GM12864 (cell line): ENCODE measurements at places on chromosomes 12 and 14.

- DNase-seq, result no peak
Observed at GRCh38 chr12:102021540-102022246, 40.1 kb downstream of the WASHC3 start.

DNA sequence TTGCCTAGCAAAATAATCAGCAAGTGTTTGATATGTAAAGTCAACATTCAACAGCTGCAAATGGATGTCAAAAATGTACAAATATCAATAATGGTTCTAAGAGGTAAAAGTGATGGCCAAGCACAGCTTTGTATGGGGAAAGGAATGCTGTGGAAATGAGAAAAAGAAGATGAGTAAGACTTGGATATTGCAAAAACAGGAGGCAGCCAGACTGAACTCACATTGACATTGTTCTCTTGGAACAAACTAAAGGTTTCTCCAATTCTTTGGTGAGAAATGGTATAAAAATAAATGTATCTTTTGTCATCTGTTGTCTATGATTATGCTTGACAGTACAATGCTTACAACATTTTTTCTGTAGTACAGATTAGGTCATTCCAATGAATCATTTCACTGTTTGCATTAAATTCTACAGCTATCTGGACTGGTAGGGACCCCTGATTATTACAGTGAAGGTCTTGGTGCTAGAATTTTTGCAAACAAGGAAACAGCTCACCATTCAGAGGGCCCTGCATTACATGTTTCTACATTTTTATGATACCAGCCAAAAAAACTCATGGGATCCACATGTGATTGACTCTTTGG, 465.7 kb downstream of the NOVA1 start:
- DNase-seq, result no peak

- DNase-seq, result no peak
Observed at GRCh38 chr14:31106768-31107167, 80.6 kb upstream of the STRN3 start.

GRCh38 chr14:70776197-70776596, 33.1 kb downstream of the MAP3K9 start:
- DNase-seq, result peak; percentile 34

DNA sequence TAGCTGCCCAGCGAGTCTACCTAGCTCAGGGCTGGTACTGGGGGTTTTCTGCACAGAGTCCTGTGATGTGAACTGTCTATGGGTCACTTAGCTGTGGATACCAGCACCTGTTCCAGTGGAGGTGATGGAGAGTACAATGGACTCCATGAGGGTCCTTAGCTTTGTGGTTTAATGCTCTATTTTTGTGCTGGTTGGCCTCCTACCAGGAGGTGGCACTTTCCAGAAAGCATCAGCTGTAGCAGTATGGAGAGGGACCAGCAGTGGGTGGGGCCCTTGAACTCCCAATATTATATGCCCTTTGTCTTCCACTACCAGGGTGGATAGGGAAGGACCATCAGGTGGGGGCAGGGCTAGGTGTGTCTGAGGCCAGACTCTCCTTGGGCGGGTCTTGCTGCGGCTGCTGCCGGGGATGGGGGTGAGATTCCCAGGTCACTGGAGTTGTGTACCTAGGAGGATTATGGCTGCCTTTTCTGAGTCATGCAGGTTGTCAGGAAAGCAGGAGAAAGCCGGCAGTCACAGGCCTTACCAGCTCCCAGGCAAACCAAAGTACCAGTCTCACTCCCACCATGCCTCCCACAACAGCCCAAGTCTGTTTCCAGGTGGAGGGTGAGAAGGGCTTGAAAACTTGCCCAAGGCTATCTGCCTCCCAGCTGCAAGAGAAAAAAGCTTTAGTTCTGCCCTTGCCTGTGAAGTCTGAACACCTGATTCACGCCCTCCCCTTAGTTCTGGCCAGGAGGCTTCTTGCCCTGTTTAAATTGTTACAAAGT, 163.0 kb upstream of the NUDT4 start:
- no peak for DNase-seq

DNA sequence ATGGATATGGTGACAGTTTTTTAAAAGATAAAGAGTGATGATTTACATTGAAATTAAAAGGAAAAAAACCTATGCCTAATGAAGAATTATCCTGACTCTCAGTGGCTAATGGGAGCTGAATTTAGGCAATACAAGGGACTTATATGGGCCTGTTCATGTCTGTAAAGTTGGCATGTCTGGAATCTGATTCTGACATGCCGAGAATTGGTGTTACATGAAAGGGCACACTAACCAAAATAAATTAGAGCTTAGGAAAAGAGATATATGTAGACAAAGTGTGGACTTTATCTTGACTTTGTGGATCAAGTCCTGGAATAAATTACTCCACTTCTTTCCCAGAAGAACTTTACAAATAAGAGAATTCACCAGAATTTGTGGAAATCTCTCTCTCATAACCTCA, 1.1 kb downstream of the TDG start:
- DNase-seq, result no peak

- no peak for DNase-seq
Observed at GRCh38 chr12:57454566-57455373, at the start of gene INHBE. Gene INHBE, plus strand, starts transcription at chr12:57455307. Its CDS starts 230 bp downstream, at chr12:57455537.

- DNase-seq, result no peak
Observed at GRCh38 chr14:100504372-100505078, 82.7 kb downstream of the BEGAIN start.

GRCh38 chr14:93318927-93319326, 13.9 kb downstream of the BTBD7 start:
- no peak for DNase-seq

GRCh38 chr14:58309086-58309485, 10.7 kb downstream of the ARID4A start:
- no peak for DNase-seq

DNA sequence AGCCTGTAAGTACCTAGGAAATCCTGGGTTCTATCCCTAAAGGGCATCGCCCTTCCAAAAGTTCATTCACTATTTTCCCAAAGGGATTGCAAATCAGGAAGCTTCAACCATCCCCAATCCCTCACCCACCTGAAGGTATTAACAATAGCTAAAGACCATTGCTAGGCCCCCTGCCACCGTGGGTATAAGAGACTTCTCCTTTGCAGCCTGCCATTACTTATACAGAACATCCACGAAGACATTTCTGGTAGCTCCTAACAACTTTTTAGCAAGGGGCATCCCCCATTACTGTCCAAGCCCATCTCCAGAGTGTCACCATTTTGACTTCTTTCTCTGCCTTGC, 384 bp upstream of the SMUG1 start:
- no peak for DNase-seq

- DNase-seq, result no peak
Observed at GRCh38 chr14:96170961-96171592, 33.6 kb upstream of the BDKRB2 start.
